AG08395 (cell line): ENCODE measurements at places on chromosomes 12 and 14.

GRCh38 chr12:54134850-54135249 is 53.9 kb downstream of the SMUG1 start:
- no peak for DNase-seq

DNA sequence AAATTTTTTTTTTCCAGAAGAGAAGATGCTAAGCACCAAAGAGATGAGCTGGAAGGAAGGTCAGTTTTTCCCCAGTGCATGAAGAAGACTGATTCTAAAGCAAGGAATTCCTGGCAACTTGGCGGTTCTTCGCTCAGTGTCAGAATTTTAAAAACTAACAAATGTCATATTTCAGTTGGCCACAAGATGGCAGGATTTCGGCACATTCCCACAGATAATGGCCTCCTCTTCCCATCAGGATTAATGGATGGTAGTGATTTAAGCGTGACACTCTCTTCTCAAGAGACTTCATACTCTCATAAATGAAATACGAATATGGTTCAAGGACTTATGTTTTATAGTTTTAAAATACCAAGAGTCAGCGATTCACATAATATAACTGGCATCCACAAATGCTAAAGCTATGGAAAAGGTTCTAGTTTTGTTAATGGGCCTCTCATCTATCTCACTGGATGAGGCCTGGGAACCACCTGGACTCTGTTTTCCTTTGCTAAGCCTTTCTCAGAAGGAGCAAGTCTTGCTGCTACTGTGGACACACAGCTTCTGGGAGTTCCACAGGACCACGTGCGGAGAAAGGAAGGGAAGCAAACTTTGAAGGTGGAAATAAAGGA is 46.1 kb upstream of the PTPRO start:
- peak; percentile 52 for DNase-seq

GRCh38 chr12:116773276-116773731 is 35.2 kb downstream of the RNFT2 start:
- DNase-seq = peak; percentile 30

- no peak for DNase-seq
These were observed 385.6 kb downstream of the SYT1 start for GRCh38 chr12:79250186-79250585.

GRCh38 chr14:45222485-45223262 is 30.3 kb downstream of the MIS18BP1 start:
- no peak for DNase-seq

DNA sequence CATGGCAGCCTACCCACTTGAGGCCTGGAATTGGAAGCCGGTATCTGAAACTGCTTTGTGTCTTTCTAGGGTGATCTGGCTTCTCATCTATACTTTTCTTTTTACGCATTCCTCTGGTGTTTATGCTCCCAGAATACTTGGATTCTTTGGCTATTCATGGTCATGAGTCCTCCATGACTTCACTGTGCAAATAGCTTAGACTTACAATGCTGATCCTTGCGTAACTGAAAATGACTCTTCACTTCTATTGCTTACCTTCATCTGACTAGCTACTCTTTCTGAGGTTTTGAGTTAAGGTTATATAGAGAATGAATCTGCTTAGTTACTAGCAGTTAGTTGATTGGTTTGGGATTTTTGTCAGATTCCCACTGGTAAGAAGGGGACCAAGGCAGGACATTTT is 121.7 kb upstream of the NOVA1 start:
- peak; percentile 8 for DNase-seq

DNA sequence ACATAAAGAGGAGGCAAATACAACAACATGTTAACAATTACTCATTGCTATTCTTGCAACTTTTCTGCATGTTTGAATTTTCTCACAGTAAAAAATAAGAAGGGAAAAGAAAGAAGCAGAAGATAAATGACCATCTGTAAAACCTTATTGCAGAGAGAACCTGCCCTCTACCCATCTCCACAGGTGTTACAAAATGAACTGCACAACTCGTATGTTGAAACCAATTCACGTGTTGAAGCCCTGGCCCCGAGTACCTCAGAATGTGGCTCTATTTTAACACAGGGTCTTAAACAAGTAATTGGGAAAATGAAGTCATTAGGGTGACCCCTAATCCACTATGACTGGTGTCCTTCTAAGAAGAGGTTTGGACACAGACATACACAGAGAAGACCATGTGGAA is 39.5 kb downstream of the FOXN3 start:
- DNase-seq = no peak

GRCh38 chr14:105096206-105096875 is 31.1 kb upstream of the GPR132 start:
- no peak for DNase-seq

DNA sequence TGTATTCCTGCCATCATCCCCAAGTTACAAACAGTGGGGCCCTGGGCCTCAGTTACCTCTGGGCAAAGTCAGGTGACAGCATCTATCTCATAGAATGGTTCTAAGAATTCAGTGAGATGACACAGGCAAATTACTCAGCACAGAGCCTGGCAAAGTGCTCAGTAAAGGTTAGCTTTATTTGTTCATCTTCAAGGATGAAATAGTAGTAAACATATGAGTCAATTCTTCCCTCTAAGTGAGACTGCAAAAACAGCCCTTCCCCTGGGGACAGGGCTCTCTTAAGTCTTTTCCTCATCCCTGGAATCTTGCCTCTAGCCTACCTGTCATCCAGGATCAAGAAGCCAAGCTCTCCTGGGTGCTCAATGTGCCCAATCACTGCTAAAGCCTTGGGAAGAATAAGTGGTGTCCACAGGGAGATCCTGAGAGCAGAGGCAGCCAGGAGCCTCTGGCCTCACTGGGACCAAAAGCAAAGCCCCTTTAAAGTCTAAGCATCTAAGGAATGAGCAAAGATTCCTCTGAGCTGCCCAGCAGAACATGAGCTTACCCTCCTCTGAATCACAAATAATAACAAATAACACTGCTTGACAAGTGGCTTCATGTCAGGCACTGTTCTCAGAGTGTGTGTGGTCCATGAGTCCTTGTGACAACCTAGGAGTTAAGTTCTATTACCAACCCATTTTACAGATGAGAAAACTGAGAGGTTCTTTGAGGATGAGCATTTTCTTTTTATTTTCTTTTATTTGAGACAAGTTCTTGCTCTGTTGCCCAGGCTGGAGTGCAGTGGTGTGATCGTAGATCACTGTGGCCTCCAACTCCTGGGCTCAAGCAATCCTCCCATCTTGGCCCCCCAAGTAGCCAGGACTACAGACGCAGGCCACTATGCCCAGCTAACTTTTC is 12.1 kb downstream of the NUAK1 start:
- peak; percentile 65 for DNase-seq

DNA sequence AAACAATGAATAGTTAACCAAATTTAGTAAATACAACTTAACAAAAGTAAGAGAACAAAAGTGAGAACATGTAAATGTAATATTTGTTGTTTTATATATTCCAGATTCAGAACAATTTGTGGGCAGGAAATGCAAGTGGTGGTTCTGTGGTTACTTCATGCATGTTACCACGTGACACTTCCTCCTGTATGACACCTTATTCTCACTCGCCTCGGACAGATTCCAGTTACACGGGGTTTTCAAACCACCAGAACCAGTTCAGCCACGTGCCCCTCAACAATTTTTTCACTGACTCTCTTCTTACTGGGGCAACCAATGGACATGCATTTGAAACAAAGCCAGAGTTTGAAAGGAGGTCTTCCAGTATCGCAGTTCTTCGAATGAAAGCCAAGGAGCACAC is 21.0 kb downstream of the ALX1 start:
- no peak for DNase-seq

DNA sequence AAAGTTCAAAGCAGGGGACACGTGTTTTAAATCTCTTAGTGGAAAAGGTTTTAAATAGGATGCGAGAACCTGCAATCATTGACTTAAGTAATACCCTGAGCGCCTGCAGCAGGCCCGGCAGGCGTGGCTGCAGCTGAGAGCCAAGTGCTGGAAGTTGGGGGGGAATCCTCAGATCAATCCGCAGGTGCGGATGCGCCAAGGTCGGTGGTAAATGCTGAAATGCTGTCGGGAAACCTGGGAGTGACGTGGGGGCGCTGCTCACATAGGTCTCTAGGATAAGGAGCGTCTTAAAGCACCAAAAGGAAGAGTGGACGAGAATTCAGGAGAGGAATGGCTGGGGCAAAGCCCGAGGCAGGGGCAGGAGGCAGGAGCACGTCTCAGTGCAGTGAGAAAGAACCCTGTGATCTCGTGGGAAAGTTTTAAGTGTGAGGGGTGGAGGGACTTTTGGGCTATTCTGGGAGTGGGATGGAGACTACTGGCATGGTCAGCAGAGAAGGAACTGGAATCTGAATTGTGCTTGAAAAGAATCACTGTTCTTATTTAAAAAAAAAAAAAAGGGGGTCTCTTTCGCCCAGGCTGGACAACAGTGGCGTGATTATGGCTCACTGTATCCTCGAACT is 883 bp upstream of the CDCA4 start:
- DNase-seq = no peak

DNA sequence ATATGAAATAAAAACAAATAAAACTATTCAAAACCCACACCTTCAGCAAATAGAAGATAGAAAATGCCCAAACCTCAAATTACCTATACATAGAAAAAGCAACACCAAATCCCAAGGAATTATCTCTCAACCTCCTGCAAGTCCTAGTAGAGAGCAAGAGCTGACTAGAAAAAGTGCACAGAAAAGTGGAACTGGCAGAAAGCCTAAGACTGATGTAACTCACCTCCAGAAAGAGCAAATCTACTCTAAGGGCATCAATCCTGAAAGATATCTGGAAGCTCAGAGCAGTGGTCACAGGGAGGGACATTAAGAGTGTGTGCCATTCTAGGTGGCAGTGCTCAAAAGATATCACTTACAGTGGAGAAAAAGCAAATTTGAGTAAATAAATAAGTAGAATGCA is 62.1 kb upstream of the PLEKHG7 start:
- DNase-seq = no peak

DNA sequence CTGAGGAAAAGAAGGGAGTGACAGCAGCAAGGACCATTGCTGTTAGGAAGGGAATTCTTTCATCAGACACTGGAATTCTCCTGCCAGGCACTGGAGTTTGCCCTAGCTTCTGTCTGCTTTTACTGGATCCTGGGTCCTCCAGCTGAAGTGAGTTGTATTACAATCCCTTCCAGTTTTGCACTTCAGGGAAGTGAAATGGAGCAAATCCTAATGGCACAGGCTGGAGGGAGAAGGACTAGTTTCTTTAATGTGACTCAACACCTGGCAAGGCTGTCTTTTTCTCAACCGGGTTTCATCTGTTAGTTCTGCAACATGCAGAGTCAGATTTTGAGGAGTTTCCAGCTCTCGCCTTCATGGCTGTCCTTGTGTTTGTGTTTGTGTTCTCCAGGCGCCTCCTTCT is 45.8 kb downstream of the ETV6 start:
- DNase-seq = peak; percentile 75

- DNase-seq = no peak
These were observed 45.6 kb downstream of the RNFT2 start for GRCh38 chr12:116783525-116784237.

- no peak for DNase-seq
These were observed 54.8 kb downstream of the NFKBIA start for GRCh38 chr14:35349496-35350365.

DNA sequence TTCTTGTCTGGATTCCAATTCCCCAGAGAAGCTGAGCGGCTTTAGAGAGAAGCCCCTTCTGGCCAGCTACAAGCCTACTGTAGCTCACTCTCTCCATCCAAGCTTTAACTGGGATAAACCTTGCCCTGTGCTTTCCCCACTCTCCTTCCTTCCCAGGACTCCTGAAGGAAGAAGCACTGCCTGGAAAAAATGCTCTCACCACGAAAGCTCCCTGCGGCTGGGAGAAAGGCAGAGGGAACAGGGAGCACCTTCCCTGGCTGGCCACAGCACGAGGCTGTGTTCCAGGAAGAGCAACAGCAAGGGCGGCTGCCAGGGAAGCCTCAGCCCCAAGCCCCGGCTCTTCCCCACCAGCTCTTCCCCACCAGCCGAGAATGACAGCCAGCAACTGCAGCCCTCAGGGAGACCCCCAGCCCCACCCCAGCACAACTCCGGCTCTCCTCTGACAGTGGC is 40.8 kb upstream of the PNMA1 start:
- peak; percentile 52 for DNase-seq

DNA sequence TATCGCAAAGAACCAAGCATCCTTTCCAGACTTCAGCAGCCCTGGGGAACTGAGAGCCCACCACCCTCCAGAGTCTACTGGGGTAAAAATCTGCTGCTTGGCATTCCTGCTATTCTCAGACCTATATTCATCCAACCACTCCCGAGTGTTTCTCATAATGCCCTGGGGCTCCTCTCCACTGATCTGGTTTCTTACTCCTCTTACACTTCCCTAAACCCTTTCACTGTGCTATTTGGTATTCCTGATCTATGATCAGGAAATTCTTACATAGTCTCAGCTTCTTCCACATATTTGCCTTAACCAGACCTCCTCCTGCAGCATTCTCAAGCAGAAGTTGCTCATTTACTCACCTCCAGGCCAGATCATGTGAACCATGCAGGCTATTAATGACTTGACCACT is 82.4 kb downstream of the SYT10 start:
- no peak for DNase-seq

DNA sequence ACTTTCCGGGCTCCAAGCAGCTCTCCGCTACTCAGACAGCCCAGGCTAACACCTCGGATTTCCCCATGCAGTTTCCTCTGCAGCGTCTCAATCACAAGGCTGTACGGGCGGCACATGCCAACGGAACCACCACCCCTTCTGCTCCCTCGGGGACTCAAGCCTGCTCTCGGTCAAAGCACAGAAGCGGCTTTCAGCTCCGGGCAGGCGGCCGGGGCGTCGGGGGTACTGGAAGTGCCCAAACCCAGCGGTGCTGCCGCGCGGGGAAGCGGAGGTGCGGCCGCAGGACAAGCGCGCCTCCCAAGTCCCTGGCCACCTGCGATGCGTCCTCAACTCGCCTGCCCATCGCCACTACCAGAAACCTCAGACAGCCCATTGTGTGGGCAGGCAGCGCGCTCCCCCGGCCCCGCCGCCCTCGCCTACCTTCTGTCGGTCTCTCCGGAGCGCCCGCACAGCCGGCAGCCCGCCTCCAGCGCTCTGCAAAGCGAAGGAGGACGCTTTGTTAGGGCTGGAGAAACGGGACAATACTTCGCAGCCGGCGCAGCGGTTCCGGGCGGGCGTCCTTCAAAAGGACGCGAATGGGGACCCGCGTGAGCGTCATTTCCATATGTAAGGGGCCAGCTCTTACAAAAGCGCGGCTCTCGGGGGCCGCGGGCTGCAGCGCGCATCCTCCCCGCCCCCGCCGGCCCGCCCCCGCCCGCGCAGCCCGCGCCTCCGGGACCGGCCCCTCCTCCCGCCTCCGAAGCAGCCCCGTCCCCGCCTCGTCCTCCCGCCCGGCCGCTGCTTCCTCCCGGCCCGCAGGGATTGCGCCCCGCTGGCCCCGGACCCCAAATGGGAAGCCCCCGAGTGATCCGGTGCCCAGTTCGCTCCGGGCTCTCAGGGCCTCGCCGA is 674 bp downstream of the NIN start:
- peak; percentile 24 for DNase-seq

- peak; percentile 95 for DNase-seq
These were observed 420 bp upstream of the ANKLE2 start for GRCh38 chr12:132761921-132762583.

GRCh38 chr14:64646103-64646502 is 58.1 kb upstream of the PLEKHG3 start:
- DNase-seq = peak; percentile 17

- DNase-seq = peak; percentile 87
These were observed at the start of gene ENO2 for GRCh38 chr12:6914246-6914946. Gene ENO2 (plus strand): TSS chr12:6914580. CDS start chr12:6915833, 1,253 bp downstream.
